ENCODE measurements at places on chromosomes 5 and 9.

DNA sequence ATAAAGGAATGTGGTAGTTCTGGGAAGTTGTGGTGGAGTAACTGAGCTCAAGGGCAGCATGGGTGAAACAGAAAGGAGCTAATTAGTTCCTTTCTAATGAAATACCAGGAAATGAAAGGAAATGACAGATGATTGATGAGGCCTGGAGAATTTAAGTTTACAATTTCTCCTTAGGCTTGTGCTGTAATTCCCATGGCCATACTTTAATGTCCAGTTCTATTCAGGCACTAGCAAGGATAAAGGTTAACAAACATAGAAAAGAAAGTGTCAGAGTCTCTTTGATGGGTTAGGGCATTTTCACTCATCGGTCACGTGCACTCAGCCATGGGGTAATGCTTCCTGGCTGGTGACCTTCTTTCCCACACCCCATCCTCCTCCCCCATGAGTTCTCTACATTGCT, 70.3 kb downstream of the CTSL start:
- no peak for DNase-seq

DNA sequence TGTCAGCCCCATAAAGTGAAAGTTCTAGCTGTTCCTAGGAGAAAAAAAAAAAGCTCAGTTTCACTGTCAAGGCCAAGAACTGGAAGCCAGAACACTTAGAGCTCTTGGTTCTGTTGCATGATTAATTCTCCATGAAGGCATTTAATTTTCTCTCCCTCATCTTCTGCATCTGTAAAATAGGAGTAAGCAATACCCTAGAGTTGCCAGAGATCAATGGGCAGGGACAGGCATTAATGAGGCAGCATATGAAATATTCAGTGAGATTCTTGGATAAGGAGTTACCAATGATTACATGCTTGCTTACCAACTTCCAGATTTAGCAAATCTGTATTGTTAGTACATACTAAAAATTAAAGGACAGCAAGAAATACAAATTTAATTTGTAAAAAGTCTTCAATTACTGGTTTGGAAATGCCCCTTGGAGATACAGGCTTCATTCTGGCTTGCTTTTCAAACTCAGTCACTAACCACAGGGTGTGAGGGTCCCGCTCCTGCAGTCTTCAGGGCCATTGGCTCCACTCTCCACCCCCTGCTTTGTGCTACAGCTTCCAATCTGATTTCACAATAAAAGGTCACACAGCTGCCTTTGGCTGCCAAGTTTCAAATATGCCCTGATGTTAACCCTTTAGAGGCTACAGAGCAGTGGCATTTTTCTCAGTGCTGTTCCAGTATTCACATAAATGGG, 624.6 kb downstream of the BNC2 start:
- no peak for DNase-seq

GRCh38 chr5:56522960-56523359, 289.8 kb upstream of the ANKRD55 start:
- DNase-seq = no peak

DNA sequence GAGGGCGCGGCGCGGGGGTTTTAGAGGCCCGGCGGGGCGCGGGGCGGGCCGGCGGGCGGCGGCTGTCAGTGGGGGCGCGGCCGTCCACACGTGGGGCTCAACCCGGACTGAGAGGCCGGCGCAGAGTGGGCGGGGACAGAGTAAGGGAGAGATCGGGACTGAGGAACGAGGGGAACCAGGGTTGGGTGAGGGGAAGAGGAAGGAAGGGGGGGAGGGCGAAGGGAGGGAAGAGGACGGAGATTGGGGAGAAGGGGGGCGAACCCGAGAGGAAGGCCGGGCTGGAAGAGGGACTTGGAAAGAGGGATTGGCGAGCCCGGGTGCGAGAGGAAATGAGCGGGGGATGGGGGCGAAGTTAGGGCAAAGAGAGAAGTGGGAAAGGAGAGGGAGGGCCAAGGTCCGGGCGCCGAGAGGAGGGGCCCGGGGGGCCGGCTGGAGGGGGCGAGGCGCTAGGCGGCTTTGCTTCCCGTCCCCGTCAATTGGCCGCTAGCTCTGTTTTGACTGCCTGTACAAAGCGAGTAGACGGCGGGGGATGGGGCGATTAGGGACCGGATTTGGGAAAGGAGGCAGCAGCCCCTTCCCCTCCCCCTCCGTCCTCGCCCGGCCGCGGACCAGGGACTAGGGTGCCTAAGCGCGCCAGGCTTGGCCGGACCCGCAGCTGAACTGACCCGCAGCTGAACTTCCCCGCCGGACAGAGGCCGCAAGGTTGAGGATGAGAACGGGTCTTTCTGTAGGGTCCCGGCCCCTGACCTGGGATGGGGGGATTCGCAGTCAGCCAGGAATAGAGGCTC, 399 bp upstream of the FBN2 start:
- DNase-seq = no peak

GRCh38 chr9:132986640-132987620, 8.4 kb downstream of the GFI1B start:
- DNase-seq = no peak

- no peak for DNase-seq
Measured at GRCh38 chr9:135757356-135757755, 55.4 kb downstream of the KCNT1 start.

DNA sequence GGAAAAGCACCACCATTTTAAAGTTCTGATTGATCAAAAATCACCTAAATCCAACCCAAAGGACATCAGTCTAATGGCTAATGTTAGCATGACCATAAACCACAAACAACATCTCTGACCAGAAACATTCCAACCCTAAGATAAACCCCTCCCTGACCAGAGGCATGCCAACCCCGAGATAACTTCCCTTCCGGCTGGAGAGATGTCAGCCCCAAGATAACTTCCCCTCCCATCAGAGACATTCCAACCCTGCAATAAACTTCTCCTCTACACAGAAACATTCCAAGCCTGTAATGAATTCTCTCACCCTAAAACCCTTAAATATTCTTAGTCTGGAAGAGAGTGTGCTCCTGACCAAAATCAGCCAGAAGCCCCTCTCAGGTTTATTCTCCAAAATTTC, 364.3 kb downstream of the KCNN2 start:
- DNase-seq = no peak

DNA sequence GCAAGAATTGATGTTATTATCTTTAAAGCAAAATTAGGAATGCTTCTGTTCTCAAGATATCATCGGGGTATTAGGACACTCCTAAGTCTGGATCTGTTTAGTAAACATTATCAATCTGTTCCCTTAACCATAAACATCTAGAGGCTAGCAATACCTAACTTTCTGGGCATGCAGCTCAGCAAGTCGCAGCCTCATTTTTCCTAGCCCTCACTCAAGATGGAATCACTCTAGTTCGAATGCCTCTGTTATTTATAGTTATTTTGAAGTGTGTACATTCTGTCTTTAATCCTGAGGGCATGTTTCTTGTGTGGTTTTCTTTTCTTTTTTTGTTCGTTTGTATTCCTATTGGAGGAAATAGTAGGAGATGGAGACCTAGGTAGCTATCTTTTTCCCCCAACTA, 66.9 kb downstream of the FER start:
- DNase-seq = no peak

DNA sequence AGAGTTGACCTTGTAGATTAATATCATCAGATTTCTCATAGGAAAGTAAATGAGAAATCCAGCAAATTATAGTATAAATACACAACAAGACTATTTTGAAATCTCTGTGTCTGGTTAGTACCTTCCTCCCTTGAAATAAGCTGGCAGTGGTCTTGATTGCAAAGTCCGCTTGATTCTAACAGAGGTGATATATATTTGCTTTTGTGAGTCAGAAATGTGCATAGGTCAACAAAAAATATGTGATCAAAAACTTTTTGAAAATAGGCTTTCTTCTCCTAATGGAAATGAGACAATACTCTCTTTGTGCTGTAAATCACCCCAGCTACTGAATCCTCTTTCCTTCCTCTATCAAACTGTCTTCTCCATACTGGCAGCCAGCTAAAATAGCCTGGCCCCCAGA, 749.2 kb upstream of the CDH10 start:
- no peak for DNase-seq

- no peak for DNase-seq
Measured at GRCh38 chr9:129954868-129955550, 88.0 kb downstream of the FNBP1 start.

- peak; percentile 58 for DNase-seq
Measured at GRCh38 chr5:113242481-113243348, 192.1 kb downstream of the TSSK1B start.

- peak; percentile 64 for DNase-seq
Measured at GRCh38 chr5:155728857-155729683, 597.9 kb upstream of the SGCD start.

GRCh38 chr9:12922224-12922866, 147.5 kb downstream of the LURAP1L start:
- DNase-seq = no peak

Measured in DMS 273 treated with DMSO at 0.1 percent for 48 hours (cell line).